ENCODE measurements at places on chromosomes 5 and 9. TPM values are rescaled to one million over a fixed set of nuclear protein-coding genes. Genes with fewer than 3 reads are reported as not detected.

- no peak for DNase-seq
These were observed 12.0 kb downstream of the UIMC1 start for GRCh38 chr5:176994460-176995121.

DNA sequence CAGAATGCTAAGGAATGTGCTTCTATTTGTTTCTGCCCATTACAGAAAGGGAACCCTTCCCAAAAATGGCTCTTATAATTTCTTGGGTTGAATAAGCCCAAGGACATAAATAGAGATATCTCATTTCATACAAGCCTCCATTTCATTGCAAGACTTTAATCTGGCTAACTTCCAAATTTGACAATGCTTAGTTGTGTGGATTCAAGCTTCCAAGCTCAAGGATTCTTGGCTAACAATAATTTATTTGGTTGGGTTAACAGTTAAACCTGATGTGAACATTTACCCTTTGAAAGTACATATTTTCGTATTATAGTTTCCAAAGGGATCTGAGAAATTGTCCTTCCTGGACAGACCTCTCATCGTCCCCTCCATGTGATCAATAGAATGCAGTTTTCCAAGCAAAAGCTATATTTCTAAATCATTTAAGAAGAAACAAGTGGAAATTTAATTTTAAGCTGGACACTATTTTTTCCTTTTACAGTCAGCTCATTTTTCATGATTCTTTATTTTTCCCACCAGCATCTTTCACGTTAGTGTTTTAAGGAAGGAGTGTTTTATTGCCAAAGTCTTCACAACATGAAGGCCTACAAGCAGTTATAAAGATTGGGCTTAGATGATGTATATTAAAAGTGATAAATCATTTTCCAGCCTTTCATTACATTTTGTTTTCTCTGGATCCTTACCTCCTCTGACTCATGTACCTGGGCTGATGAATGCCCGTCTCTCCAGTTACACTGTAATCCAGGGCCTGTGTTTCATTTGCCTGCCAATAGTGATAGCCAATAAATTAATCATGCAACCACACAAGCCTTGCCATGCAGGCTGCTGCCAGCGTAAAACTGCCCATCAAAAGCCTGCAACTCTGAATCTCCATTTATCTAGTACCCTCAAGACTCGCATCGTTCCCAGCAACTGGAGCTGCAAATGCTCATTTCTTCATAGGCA lies 176.7 kb downstream of the NTRK2 start:
- DNase-seq: no peak

DNA sequence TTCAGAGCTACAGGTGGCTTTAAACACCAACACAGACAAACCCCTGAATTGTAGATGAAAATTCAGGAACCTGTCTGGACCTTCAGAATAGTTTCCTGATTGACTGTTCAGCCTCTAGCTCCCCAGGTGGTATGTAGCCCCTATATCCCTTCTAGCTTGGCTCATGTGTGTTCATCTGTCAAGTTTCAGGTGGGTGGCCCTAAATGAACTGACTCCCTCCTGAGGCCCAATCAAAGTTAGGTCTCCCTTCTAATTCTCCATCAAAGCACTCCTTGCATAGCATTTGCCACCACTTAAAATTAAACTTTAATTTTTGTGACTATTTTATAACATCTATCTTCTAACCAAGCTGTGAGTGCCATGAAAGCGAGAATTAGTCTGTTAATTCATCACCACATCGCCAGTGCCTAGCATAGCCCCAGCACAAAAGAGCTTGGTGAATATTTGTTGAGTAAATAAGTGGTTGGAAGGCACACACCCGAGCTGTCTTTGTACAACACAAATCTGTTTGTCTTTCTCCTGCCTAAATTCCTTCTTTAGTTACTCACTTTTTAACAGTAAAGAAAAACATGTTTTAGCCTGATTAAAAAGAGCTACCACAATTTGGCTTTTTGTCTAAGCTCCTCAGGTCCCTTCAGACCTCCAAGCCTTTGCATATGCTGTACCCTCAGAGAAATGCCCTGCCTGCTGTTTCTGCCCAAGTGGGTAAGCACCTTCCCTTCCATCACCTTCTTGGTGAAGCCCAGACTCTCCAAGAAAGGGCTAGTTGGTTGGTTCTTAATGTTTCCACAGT lies 138.1 kb upstream of the HMHB1 start:
- DNase-seq: no peak

DNA sequence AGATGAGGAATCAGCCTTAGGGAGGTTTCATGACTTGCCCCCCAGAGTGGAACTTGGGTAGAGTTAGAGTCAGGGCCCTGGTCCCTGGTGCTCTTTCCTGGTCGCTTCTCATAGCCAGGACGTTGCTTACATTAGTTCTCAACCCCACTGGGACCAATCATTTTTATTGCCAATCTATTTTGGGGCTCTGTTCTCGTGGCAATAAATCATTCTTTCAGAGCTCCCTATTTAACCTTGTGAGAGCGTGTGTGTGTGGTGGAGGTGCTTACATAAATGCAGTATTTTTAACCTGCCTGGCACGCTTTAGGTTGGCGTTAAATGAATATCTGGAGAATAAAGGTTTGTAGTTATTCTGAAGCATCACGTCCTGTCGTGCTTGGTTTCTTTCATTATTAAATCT lies 4.1 kb downstream of the TRIO start:
- no peak for DNase-seq

The C7 gene
- 18.4 TPM for total RNA-seq

The NUTM2G gene
- total RNA-seq: not detected

The MARVELD2 gene
- total RNA-seq: 56.0 TPM

The ENTPD2 gene
- total RNA-seq: 26.3 TPM
